Stimulated activated CD4-positive, alpha-beta T cell treated with anti-CD3 and anti-CD28 coated beads, Interleukin-4, amount 100 ng/mL, for 4 hours (primary cell): ENCODE measurements at places on chromosomes 7 and 10.

GRCh38 chr10:31954410-31955191, 26.0 kb upstream of the ARHGAP12 start:
- DNase-seq = no peak

DNA sequence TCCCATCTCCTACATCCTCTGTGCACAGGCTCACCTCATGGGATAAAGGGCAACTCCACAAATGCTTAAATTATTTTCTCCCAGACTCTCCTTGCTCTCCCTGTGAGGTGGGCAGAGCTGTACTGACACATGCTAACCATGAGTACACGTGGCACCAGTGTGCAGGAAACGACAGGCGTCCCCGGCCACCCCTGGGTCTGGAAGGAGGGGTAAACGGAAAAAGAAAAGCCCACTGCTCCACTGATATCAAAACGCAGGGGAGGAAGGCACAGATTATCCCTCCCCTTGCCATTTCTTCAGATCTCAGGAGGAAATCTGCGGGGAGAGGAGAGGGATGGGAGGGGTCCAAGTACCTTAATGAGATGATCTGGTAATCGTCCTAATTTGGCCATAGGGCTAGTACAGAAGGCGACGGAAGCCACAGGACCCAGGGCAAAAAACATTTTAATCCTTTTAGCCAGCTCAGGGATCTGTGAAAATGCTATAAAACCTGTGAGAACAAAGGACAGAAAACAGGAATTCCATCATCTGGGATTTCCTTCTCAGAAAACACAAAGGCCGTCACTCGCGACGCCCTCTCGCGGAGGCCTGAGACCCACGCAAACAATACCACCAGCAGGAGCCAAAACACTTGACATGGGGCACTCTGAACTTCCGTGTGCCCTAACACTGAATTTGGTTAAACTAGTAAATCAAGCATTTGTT, 17.8 kb upstream of the CH25H start:
- no peak for DNase-seq

GRCh38 chr7:23474094-23474828, 4.0 kb upstream of the IGF2BP3 start:
- DNase-seq = peak; percentile 61

- no peak for DNase-seq
Measured at GRCh38 chr10:52208365-52208764, 105.7 kb upstream of the DKK1 start.

- no peak for DNase-seq
Measured at GRCh38 chr7:143012409-143012808, 14.5 kb downstream of the OR9A2 start.

- no peak for DNase-seq
Measured at GRCh38 chr7:157897681-157898080, 560.9 kb downstream of the DNAJB6 start.
